ENCODE measurements at places on chromosomes 3 and 15.

DNA sequence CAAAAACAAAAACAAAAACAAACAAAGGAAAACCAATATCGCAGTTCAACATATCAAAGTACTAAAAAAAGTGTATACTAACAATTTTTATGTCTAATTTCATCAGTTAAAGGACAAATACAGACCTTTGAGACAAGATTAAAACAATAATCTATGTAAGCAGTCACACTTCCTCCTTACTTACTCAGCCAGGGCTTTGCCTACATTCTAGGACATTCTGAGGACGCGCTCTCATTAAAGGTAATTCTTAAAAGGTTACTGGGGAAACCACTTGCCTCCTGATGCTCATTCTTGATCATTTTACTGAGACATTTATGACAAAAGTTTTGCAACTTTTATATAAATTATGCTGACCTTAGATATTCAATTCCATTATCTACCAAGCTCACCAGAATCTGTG, 93.4 kb downstream of the CBLB start:
- no peak for DNase-seq

DNA sequence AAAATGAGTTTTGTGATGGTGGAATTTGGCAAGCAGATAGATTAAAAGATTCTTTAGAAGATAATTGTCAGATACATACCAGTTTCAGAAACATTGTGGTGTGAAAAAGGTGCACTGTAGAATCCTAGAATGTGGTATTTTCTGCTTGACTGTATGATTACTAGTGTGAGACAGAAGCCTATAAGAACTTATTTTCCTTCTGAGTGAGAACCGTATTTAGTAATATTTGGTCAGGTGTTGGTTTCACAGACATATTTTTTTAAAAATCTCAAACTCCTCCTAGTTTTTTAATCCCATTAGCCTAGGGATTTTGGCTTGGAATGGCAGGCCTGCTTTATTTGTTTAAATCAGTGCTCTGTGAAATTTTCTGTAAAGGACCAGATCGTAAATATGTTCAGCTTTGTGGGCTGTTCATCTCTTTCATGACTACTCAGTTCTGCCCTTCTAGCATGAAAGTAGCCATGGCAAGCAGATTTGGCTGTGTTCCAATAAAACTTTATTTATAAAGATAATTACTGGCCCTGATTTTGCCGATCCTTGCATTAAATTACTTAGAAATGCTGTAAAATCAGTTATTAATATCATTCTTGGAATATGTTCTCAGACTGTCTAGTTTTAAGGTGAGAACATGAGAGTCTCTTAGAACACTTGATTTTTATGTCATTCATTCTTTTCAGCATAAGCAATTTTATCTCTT, 205.1 kb downstream of the ITPR1 start:
- DNase-seq = no peak

GRCh38 chr3:58260733-58261132, 23.1 kb downstream of the ABHD6 start:
- DNase-seq = no peak

GRCh38 chr3:108472001-108472591, 38.3 kb downstream of the MYH15 start:
- DNase-seq = no peak

GRCh38 chr3:54212723-54213122, 90.4 kb downstream of the CACNA2D3 start:
- no peak for DNase-seq

Measured in GM12864 (cell line).